Smooth muscle cell of the brain vasculature (primary cell): ENCODE measurements at places on chromosomes 11 and 22.

- DNase-seq: no peak
Measured at GRCh38 chr11:71489311-71490043, 36.5 kb downstream of the NADSYN1 start.

- no peak for DNase-seq
Measured at GRCh38 chr22:19376247-19376646, 55.3 kb downstream of the HIRA start.

- no peak for DNase-seq
Measured at GRCh38 chr22:29065468-29066190, 4.0 kb upstream of the C22orf31 start.

DNA sequence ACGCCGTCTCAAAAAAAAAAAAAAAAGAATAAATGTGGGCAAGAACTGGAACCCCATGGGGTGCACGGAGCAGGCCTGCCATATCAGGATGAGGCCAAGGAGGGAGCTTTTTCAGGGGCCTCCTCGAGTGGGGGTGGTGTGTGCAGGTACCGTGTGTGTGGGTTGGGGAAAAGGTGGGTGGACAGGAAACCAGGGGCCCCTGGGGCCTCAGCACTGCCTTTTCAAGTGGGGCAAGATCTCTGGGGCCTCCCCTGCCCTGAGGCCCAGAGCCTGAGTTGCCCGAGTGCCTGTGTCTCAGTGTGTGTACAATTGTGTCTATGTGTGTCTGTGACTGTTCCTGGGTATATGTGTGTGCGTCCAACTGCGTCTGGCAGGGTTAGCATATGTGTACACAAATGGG is 23.8 kb downstream of the TEF start:
- no peak for DNase-seq

- DNase-seq: no peak
Measured at GRCh38 chr11:102986815-102987214, 31.3 kb upstream of the MMP13 start.

DNA sequence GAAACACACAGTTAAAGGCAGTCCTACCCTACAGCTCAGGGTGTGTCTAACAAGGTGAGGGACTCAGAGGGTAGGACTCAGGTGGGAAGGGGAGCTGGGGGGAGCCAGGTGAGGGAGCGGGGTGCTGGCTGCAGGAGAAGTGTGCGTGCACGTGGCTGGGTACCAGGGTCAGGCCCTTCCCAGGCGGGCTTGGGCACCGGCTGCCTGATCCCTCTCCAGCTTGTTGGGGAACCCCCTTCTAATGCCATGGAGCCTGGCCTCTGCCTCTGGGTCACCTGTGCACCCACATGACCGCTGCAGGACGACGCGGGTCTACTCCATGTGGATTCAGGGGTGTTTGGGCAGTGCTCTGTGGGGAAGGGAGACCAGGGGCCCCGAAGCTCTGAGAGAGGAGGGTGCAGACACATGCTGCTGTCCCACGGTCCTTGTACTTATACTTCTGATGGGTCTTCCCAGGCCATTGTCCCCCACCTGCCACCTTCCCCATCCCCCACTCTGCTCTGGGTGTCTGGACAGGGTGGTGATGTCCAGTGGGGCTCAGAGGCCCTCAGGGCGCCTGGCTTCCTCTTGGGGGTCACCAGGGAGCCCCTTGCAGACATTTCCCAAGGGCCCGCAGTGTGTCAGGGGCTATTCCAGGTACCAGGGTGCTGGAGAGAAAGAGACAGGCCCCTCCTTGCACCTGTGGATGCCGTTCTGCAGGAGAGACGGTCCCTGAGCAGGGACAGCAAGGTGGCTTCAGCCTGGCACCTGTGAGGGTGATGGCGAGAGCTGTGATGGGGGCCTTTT is 10.4 kb upstream of the MRGPRD start:
- DNase-seq: no peak

DNA sequence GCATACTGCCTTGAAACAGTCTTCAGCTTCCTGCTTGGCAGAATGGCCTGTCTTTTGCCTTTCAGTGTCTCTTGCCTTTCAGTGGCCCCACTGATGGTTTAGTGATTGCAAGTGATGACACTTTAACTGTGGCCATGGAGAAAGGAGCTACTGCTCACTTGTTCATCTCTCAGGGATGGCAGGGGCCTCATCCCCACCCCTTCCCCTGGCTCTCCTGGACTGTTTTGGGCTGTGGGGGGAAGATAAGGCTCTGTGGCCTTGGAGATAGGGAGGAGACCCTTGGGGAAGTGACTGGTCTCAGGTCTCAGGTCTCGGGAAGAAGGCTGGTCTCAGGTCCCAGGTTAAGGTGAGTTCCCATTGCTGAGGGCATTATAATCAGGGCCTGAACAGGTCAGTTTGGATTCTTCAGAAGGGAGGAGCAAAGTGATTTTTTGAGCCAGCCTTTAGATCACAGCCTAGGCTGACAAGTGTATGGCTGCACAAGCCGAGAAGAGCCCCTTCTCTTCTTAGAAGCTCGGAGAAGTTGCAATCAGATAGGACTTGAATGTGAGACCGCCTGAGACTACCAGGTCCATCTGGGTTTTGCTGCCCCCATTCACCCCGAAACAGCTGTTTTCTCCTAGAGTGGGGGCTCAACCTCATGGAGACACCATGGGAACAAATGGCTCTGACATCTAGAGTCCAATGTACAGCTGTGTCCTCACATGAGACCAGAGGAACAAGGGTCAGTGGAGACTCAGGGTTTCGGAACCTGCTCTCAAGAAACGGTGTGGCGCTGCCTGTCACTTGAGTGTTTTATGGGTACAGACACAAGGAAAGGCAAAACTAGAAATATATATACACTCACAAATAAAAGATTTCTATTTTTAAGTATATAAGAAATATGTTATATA is 15.9 kb upstream of the P2RY2 start:
- DNase-seq: no peak

DNA sequence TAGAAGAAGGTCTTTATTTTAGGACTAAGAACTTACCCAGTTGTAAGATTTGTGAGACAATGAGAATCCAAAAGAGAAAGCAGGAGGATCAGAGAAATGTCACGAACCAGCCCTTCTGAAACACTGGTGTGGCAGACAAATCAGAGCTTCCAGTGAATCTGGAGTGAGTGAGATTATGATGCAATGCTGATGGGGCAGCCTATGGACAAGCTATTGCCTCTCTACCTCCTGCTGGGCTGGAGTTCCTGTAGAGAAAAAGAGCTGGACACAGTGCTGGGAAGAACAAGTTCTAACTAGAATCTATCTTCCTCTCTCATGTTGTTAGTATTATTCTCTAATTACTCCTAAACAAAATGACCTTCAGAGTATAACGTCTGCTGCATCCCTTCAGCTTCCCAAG is 12.0 kb upstream of the ANO3 start:
- peak; percentile 32 for DNase-seq

DNA sequence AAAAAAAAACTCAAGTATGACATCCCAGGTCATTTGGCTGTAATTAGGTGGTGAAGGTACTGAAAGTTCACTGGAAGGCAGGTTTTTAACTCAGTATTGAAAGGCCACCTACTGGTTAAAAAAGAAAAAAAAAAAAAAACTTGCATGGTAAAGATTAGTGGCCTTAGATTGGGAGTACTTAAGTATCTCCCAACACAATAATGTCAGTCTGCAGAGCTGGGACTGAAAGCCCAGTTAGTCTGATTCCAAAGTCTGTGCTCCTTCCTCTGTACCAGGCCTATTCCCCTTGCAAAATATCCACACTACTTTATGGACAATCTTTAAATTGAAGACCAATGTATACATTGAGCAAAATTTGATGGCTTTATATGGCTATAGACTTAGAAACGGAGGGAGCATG is 85.5 kb downstream of the NOX4 start:
- DNase-seq: no peak

DNA sequence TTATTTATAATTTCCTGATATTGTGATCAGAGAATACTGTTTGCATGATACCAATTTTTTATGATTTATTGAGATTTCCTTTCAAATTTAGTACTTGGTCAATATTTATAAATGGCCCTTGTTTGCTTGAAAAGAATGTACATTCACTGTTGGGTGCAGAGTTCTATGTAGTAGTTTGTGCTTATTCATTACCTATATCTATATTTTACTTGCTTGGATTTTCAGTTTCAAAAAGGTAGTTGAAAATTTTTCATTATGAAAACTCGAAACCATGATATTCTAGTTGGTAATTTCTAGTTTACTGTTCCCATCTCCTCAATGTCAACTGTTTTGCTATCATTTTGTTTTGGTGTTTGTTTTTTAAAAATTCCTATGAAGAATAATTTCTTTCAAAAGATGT is 155.7 kb downstream of the AASDHPPT start:
- no peak for DNase-seq

DNA sequence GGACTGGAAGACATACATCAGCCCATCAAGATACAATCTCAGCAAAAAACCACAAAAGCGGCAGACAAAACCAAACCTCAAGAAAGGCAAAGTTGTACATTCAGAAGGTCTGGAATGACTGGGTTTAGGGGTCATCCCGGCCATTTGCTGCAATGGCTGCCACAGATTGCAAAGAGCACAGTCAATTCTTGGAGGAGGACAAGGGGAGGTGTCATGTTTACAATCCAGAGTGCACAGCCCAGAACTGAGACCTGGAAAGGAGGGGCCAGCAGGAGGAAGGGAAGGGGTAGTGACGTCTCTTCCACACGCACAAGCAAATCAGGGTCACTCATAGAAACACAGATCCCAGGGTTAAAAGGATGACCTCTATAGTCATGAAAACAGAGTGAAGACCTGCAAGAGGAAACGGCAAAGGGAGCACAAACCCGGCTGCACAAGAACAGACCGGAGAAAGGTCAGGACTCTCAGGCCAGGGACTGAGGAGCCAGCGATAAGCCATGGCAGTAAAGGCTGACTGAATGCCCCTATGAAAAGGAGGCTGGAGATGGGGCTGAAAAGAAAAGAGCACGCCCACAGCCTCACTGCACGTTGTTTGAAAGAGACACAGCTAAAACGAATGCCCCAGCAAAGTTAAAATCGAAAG is 18.2 kb upstream of the MUC5AC start:
- DNase-seq: no peak

DNA sequence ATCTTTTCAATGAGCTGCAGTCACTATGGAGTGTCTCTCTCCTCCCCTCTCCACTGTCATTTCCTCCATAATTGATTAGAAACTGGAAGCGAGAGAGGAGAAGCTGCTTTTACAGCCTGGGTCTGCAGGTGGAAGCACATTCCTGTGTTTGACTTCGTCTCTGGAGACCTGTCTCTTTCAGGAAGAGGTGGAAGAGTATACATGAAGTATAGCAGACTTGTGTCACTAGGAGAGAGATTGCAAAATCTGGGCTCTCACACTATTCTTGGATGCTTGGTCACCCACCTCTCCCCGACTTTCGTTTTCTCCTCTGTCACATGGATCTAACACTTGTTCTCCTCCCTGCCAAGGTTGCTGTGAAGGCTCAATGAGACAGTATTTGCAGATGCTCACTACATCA is 323.3 kb downstream of the NTM start:
- no peak for DNase-seq

- peak; percentile 73 for DNase-seq
Measured at GRCh38 chr11:62909107-62909894, 11.9 kb downstream of the CHRM1 start.

DNA sequence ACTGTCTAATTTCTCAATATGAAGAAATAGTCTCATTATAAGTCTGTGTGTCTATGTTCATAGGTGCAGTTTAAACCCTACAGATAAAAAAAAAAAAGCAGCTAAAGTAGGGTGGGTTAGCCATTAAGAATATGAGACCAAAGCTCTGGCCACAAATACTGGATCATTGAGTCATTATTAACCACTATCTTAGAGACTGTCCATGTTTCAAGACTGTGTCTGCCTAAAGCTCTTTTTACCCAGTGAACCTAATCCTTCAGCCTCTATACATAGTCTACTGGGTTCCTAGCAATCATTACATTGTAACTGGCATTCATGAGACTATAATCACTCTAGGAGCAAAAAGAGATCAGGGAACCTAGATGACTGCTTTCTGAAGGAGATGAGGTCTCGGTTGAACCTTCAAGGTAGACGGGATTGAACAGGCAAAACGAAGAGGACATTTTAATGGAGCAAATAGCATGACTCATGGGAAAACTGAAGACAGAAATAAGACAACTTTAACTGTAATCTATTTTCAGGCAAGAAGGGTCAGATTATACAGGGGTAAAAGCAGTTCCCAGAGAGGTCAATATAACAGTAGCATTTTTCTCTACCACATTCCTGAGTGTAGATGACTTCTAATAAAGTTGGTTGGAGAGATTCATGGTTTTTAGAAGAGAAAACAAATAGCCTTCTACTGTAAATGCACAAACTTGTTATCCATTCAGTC is 64.0 kb upstream of the FIBIN start:
- no peak for DNase-seq

DNA sequence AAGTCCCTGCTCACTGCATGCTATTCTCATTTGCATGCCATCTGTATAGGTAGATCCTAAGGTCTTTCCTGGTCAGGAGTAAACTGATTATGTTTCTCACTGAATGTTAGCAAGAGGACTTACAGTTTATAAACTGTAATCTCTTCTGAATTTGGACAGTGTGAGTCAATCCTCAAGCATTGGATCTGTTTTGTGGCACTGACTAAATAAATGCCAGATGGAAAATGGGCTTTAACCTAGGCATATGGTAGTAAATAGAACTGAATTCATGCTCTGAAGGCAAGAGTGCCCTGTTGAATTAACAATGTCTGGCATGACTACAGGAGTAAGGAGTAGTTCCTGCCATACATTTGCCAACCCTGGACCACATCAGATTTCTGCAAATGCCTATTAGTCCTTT is 11.4 kb downstream of the FAM181B start:
- DNase-seq: no peak

DNA sequence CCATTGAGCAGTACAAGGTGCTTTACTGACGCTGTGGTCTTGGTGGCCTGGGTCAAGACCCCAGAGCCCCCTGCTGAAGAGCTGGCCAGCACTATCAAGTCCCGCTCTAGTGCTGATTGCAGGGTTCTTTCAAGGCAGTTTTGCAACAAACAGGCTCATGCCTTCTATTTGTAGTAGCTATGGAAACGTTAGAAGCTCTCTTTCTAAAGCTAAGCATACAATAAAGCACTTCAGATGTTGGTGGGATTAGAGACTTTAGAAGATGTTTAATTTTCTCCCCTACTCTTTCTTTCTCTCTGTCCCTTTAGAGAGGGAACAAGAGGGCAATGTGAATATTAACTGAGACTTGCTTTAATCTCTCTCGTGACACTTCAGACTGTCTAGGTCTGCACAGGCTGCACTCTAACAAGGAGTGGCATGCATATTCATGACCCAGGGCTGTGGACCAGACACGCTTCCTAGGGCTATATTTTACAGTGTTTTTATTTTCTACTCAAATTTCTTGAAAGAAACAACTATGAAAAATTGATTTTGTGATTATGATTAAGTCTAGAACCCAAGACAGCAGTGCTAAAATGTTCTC is 138.6 kb downstream of the WNT7B start:
- DNase-seq: no peak

- no peak for DNase-seq
Measured at GRCh38 chr11:124872741-124873140, 7.5 kb downstream of the ROBO3 start.
